ENCODE measurements at places on chromosomes 7 and 10.

DNA sequence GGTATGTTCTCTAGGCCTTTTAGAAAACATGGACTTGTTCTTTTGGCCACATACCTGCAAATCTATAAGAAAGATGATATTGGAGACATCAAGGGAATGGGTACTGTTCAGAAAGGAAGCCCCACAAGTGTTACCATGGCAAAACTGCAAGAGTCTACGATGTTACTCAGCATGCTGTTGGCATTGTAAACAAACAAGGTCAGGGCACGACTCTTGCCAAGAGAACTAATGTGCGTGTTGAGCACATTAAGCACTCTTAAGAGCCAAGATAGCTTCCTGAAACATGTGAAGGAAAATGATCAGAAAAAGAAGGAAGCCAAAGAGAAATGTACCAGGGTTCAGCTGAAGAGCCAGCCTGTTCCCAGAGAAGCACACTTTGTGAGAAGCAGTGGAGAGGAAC is 37.1 kb downstream of the SDK1 start:
- DNase-seq = no peak

DNA sequence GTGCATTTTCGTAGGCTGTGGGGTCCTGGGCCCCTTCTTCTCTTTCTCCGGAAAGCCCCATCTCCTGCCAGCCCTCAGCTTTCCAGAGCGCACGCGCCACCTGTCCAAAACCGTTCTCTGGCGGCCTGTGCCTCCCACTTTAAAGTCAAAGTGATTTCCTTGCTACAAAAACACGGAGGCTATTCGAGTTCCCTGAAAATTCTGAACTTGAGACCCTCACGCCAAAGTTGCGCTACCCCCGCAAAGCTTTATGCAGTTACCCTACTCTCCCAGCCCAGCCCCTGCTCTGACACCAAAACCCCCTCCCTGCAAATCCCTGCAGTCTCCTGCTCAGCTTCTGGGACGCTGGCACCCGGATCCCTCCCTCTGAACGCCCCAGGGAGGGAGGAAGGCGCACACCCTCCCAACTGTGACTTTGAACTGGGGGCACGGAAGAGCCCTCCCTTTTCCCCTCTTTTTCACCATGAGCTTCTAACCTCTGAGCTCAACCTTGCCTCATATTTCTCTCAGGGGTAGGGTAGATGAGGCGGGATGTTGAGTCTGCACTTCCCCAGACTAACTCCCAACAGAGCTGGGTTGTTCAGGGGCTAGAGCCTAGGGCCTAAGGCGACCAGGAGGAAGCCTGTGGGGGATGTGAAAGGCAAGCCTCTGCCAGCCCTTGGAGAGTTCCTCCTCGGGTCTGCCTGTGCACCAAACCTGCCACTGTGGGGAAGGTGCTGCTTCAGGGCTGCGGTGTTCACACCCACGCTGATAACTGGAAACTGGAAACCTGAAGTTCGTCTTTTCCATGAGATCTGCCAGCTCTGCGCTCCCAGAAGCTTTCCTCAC is 2.7 kb upstream of the PAX4 start:
- DNase-seq = no peak

GRCh38 chr7:131040467-131040932 is 287.2 kb upstream of the MKLN1 start:
- DNase-seq = no peak

DNA sequence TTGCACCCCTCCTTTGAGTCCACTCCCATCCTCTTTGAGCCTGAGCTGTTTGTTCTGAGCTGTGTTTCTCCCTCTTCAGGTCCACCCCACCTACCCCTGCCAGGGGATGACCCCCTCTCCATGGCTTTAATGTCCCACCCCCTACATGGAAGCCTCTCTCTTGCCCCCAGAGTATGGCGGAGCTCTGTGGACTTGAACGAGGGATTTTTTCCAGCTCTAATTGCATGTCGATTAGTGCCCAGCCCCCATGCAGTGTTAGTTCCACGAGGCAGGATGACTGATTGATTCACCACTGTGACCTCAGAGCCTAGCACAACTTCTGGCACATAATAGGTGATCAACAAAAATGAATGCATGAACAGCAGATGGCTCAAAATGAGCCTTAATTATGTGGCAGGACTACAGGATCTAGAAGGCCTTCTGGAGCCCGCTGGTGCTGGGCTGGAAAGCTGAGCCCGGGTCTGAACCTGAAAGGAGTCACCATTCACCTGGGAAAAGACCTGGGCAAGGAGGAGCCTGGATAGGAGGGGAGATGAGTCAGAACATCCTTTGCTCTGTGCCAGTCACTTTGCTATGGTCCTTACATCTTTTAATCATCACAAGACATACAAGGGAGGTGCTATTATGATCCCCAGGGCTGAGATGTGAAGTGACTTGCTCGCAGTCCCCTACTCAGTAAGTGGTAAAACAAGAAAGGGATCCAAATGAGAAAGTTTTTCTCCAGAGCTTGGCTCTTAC is 17.1 kb upstream of the SLC18A2 start:
- no peak for DNase-seq

DNA sequence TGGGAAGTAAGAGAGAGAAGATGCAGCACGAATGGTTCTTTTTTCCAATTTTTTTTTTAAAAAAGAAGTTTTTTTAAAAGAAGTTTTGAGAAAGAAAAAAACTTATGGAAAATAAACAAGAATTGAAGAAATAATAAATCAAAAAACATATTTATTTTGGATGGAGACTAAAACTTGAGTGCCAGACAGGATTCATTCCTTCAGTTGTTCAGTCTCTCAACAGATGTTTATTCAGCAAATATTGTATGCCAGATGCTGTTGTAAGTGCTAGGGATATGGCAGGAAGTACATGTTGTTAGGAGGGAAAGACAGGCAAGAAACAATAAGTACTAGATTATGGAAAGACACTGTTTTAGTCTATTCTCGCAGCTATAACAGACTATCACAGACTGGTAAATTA is 750.7 kb upstream of the PHF14 start:
- no peak for DNase-seq

DNA sequence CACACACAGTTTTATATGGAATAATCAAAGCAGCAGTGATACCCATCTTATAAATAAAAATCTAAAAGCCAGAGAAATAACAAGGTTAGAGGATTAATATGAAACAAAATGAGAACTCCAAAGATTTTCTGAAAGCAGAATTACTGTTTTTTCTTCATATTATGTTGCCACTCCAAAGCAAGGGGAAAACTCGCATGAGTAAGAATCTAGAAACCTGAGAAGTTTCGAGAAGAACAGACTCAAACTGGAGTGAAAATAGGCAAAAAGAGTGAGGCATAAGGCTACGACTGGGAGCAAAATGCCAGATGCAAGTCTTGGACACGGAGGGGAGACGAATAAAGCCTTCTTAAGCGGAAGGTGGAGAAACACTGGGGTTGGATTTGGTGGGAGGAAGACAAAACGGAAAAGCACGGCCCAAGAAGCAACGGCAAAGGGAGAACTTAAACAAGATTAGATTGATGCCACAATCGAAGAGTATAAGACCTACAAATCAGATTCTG is 923 bp downstream of the TNPO3 start:
- DNase-seq = no peak

GRCh38 chr7:2157473-2158279 is 75.1 kb downstream of the MAD1L1 start:
- no peak for DNase-seq

- no peak for DNase-seq
Observed at GRCh38 chr7:74429153-74429747, 24.5 kb upstream of the GTF2IRD1 start.

DNA sequence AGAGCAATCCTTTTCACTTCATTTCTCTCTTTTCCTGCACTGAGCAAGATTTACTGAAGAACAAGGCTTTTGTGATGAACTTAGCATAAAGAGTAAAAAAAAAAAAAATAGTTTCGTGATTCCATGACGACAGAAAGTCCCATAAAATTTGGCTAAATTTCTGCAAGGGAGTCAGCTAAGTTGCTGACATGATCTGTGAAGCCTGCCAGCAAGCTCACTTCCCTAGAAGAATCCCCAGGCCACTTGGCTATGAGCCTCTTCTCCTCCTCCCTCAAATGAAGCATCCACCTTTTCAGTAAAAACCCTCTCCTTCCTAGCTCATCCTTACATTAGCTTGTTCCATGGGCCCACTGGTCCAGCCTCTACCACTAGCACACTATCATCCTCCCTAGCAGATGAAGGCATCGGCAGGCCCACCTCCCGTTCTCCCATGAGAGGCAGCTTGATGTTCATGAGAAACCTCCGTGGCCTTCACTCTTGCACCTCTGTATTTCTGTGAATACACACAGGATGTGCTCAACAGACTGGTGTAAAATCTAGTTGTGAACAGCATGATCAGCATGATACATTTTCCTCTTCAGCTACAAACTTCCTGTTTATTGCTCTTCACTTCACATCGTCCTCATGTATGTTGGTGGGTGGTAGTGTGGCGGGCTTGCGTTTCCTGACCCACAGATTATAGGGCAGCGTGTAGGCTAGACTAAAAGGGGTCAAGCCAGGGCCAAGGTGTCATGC is 30.9 kb downstream of the GIMAP8 start:
- DNase-seq = no peak

DNA sequence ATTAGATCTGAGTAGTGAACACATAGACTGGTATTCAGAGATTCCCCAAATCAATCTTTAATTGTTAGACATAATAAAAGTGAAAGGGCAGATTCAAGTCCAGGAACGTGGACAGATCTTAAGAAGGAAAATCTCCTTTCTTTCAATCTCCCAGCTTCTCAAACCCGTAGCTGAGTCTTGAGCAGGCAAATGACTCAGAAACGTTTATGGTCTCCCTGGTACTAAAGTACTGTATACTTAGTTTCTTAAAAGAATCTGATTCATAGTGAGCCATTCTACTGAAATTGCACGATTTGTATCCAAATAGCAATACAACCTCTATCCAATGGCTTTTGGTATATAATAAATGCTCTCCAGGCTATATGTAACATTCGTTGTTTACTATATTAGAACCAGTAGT is 140.4 kb upstream of the RHEB start:
- no peak for DNase-seq

DNA sequence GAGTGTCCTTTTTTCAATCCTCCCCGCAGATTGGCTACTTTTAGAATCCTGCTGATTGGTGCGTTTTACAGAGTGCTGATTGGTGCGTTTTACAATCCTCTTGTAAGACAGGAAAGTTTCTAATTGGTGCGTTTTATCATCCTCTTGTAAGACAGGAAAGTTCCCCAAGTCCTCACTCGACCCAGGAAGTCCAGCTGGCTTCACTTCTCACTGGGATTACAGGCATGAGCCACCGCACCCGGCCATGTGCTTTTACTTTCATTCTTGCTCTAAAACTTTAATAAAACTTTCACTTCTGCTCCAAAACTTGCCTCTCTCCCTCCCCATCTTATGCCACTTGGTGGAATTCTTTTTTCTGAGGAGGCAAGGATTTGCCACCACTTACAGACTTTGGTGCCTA is 17.0 kb upstream of the WAPL start:
- no peak for DNase-seq

DNA sequence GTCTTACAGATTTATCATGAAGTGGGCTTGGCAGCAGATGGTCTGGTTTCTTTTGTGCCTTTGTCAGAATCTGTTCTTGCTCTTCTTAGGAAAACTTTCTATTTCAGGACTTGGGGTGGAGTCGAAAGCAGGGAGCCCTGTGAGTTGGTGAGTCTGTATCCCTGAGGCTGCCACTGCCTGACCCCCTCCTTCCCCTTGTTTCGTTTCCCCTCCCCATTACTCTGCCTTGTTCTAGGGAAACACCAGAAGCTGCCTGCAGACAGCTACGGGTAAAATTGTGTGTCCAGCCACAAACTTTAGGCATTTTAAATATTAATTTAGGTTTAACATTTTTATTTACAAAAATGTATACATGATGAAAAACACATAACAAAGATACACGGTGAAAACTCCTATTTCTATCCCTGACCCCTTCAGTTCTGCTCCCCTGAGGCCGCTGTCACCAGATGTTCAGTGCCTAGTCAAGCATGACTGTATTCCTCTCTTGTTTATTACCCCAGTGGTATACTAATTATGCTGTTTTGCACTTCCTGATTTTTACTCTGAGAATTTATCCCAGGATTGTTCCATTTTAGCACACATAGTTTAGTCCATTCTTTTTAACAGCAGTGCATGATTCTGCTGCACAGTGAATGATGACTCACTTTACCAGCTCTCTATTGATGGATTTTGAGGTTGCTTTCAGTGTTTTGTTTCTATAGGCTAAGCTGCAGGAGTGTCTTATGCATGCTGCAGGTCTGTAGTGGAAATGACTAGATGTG is 9.1 kb downstream of the TSPAN14 start:
- DNase-seq = no peak

DNA sequence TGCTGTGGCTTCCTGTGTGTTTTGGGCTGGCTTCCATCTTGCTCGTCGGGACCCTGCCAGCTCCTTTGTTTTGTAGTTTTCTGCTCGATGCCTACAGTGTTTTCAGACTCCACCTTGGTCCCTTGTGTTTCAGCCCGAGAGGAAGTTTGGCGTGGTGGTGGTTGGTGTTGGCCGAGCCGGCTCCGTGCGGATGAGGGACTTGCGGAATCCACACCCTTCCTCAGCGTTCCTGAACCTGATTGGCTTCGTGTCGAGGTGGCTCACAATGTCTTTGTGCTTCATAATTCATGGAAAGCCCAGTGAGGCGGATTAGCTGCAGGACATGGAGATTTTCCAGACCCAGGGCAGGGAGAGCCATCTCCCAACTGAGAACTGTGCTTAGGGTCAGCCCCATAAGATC is 29.3 kb downstream of the BLVRA start:
- no peak for DNase-seq

DNA sequence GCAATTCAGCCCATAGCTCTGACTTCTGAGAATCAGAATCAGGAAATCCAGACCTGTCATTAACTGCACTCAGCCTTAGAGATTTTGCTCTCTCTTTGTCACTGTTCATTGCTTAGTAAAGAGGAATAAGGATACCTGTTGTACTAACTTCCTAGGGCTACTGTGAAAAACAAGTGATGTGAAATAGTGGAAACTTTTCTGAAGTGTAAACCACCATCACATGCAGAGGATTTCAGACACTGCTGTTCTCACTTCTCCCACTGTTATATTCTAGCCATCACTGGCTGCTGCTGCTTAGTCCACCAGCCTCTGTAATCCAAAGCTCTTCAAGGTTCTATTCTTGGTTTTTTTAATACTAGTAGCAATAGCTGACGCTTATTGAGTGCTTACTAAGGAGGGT is 129.6 kb upstream of the CCDC6 start:
- no peak for DNase-seq

- DNase-seq = no peak
Observed at GRCh38 chr7:6175645-6176044, 96.8 kb downstream of the CYTH3 start.

DNA sequence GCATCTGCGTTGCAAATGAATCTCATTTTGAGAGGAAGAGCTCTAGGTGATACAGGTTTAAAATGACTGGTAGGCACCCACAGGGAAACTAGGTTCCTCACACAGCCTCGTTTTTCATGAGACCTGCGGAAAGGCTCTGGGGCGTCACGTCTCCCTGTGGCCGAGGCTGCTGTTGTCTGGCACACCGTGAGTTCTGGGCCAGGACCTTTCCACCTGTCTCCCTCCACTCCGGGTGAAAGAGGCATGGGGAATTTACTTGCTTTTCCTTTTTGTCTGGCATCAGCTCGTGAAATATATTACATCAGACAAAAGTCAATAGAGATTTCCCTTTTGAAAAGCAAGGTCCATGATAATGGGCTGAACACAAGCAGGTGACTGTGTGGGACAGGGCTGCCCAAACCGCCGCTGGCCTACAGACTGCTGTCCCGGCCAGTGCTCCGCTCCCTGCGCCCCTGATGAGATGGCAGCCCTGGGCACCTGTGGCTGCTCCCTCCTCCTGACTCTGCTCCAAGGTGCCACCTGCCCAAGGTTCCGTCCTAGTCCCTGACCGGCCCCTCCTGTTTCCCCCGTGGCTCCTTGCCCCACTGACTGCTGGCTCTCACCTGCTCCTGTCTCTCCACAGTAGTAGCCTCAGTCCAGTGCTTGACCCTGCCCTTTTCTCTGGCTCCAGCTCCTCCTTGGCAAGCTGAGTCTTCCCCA is 109.6 kb downstream of the NKX6-2 start:
- no peak for DNase-seq
